Smooth muscle cell of trachea (primary cell): ENCODE measurements at places on chromosomes 4 and X. TPM values are rescaled to one million over a fixed set of nuclear protein-coding genes. Genes with fewer than 3 reads are reported as not detected.

CSN3 gene
- total RNA-seq: not detected in 2 replicates

ATP2B3 gene
- under 0.01 TPM in 1 of 2 replicates, not detected in the other for total RNA-seq

GPR34 gene
- total RNA-seq: not detected in 2 replicates

LRIT3 gene
- 0.15 TPM in 1 of 2 replicates, not detected in the other for total RNA-seq

PRR32 gene
- total RNA-seq: not detected in 2 replicates

SULT1B1 gene
- under 0.01 and 0.15 TPM in 2 replicates for total RNA-seq

TCEANC gene
- total RNA-seq: 2.6 and 3.3 TPM in 2 replicates

CXCL11 gene
- 0.15 TPM in 1 of 2 replicates, not detected in the other for total RNA-seq

CFAP99 gene
- not detected in 2 replicates for total RNA-seq

BEX2 gene
- total RNA-seq: 0.73 and 0.99 TPM in 2 replicates

ARL9 gene
- 0.15 and 0.17 TPM in 2 replicates for total RNA-seq

USP17L27 gene
- total RNA-seq: not detected in 2 replicates

GYPE gene
- total RNA-seq: 1.0 and 1.2 TPM in 2 replicates

BST1 gene
- 6.6 and 13.8 TPM in 2 replicates for total RNA-seq

HSD17B10 gene
- 39.2 and 65.3 TPM in 2 replicates for total RNA-seq

DGKK gene
- total RNA-seq: not detected in 2 replicates

MGST2 gene
- 4.1 and 4.9 TPM in 2 replicates for total RNA-seq

FRMPD3 gene
- under 0.01 and 0.15 TPM in 2 replicates for total RNA-seq

TRMT2B gene
- total RNA-seq: 15.9 and 18.8 TPM in 2 replicates

SPANXN1 gene
- not detected in 2 replicates for total RNA-seq

BEND4 gene
- not detected in 2 replicates for total RNA-seq

CSAG2 gene
- not detected in 2 replicates for total RNA-seq

PCDH18 gene
- 382 and 502 TPM in 2 replicates for total RNA-seq

DDX53 gene
- not detected in 2 replicates for total RNA-seq

UBA1 gene
- total RNA-seq: 177 and 188 TPM in 2 replicates

TMSB15A gene
- total RNA-seq: 2.0 and 10.2 TPM in 2 replicates

STPG2 gene
- under 0.01 TPM in 1 of 2 replicates, not detected in the other for total RNA-seq

PPBP gene
- total RNA-seq: not detected in 2 replicates
